NCI-H2081 treated with DMSO at 0.1 percent for 48 hours (cell line): ENCODE measurements at places on chromosomes 7 and 10.

- no peak for DNase-seq
These were observed 3.7 kb downstream of the PDZD7 start for GRCh38 chr10:101027106-101027720.

DNA sequence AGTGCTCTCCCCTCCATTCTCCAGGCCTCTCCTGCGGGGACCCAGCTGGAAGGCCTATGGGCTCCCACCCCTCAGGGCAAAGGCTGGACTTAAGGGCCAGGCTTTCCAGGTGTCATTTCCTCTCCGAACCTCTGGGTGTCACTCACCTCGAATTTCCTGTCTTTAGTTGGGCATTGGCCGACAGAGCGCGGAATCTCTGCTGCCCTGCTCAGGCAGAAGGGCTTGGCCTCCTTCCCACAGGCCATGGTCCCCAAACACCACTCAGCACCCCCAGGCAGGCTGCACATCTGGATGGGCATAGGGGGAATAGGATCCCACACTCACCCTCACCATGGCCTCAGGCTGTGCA, 212.9 kb downstream of the CCSER2 start:
- DNase-seq = no peak

DNA sequence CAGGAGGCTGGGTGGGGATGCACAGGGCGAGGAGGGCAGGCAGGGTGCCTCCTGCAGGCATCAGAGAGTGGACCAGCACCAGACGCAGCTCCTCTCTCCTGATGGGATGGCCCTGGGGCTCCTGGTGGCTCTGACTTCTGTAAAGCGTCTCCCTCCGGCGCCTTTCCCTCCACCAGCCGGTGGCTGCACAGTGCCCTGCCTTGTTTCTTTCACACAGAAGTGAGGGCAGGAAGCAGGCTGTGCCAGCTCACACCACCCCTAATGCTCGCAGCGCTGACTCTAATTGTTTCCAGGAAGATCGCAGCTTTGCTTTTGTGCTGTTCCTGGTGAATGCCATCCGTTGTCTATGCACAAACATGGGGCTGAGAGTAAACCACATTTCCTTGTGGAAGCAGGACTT, 152.3 kb upstream of the LANCL2 start:
- no peak for DNase-seq

GRCh38 chr10:106780632-106781031, 383.9 kb downstream of the SORCS1 start:
- no peak for DNase-seq

GRCh38 chr7:55046582-55047342, 27.9 kb downstream of the EGFR start:
- no peak for DNase-seq

GRCh38 chr10:126696684-126697083, 26.2 kb upstream of the C10orf90 start:
- no peak for DNase-seq

GRCh38 chr7:98334081-98334480, 52.6 kb downstream of the BRI3 start:
- no peak for DNase-seq

DNA sequence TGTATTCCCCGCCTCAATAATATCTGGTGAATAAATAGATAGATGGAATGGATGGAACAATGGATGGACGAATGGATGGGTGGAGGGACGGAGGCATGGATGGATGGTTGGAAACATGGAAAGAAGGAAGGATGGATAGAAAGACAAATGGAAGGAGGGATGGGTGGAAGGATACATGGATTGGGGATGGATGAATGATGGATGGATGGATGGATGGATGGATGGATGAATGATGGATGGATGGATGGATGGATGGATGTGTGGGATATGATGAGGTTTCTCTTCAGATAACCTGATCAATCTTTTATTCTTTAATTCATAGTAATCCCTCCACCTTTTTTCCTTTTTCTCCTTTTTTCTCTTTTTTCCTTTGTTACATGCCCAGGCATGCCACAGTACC, 3.0 kb upstream of the AKR1B15 start:
- no peak for DNase-seq

GRCh38 chr10:2026936-2027335, 289.6 kb upstream of the ADARB2 start:
- no peak for DNase-seq

- DNase-seq = no peak
These were observed 3.7 kb upstream of the AOC1 start for GRCh38 chr7:150848561-150849115.

DNA sequence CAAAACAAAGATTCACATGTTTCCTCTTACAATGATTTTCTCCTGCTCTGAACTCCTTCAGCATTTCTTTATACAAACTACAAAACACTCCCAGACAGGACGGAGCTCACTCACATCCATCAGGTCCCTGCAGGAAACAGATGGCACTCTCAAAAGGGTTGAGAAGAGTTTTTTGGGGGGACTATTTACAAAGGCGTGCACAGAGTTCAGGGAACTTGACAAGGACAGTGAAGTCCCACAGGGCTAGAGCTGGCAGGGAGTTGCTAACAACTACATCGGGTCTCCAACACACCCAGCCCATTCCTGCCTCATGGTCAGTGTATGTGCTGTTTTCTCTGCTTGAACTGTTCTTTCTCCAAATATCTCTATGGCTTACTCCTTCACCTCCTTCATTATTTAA, 24.7 kb upstream of the YAE1 start:
- no peak for DNase-seq

GRCh38 chr7:84705079-84705478, 481.8 kb downstream of the SEMA3D start:
- DNase-seq = no peak

- no peak for DNase-seq
These were observed 70.0 kb upstream of the CC2D2B start for GRCh38 chr10:95837783-95838182.

DNA sequence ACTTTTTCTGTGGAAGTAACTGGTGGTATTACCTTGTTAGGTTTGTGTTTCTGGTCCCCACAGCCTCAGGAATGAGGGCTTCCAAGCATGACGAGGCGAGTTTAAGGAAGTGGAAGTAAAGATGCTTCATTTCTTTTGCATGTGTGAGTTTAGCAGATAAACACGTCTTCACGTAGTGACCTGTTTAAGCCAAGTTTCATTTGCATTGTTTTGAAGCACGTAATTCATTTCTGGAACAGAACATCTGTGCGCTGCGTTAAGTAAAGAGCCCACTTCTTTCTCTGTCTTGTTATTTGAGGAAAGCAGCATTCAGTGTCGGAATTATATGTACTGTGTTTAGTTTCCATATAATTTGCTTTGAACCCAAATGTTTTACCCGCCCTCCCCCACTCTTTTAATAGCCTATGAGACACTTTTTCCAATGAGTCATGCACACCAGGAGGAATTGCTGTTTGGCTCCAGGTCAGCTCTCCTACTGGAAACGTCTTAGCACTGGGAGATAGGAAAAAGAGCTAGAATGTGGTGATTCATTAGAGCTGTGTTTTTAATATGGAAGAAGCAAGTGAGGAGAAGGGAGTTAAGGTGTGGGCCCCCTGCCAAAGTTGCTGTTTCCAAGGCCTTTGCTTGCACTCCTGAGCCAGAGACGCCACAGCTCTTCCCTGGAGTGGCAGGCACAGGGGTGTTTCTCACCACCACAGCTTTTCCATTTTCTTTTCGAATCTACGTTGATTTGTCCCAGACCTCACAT, 36.7 kb downstream of the BTBD16 start:
- no peak for DNase-seq

GRCh38 chr7:128065872-128066271, 34.6 kb upstream of the LRRC4 start:
- no peak for DNase-seq

DNA sequence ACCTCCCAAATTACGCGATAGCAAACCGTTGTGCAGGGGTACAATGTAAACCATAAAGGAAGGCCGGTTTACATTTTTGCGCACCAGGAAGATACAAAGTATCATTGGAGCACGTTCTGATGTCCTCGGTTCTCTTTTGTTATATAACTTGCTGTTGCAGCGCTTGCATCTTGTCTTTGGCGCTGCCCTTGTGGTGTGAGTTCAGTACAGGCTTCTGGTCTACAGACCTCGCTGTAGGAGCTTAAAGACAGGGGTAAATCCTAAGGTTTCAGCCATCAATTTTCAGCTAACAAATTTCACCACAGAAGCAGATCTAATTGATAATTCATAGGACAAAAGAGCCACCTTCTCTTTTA, 1.5 kb upstream of the MKX start:
- DNase-seq = no peak

GRCh38 chr10:61902445-61903220, 1.1 kb downstream of the ARID5B start:
- DNase-seq = no peak

GRCh38 chr10:103933557-103934121, 15.7 kb upstream of the STN1 start:
- DNase-seq = no peak

GRCh38 chr7:107961405-107961804, 41.6 kb downstream of the LAMB1 start:
- DNase-seq = no peak

DNA sequence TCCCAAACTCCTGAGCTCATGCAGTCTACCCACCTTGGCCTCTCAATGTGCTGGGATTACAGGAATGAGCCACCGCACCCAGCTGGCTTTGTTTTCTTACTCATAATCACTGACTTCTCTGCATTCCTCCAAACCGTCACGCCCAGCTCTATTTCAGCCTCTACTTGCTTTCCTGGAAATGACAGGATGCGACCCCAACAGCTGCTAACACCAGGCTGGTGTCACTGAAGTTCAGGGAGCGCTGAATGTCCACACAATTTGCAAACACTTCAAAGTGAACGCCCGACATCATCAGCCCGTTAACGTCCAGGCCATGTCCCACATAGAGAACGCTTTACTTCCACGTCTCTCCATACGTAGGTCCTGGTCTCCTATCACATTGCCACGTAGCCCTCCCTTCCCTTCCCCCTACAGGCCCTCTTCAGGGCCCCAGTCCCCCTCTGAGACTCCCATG, 12.8 kb upstream of the PROSER2 start:
- DNase-seq = no peak

DNA sequence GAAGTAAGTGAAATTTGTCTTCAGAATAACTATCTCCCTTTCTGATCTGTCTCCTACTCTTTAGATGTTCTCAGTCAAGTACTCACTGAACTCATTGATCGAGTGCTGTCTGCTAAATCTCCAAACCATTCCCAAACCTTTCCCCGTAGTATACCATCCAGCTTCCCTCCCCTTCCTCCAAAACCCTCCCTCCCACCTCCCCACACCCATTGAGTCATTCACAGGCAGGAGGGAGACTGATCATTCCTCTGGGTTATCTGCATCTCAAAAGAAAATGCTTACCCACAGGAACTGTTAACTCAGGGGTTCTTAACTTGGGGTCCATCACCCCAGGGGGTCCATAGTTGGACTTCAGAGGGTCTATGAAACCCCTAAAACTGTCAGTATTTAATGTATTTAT, 37.4 kb downstream of the GOT1 start:
- no peak for DNase-seq

- no peak for DNase-seq
These were observed 200.0 kb downstream of the XPNPEP1 start for GRCh38 chr10:109723305-109723704.

- DNase-seq = no peak
These were observed 34.2 kb downstream of the TYW1B start for GRCh38 chr7:72793791-72794190.

- DNase-seq = no peak
These were observed 71.5 kb downstream of the CDK1 start for GRCh38 chr10:60849740-60850139.

DNA sequence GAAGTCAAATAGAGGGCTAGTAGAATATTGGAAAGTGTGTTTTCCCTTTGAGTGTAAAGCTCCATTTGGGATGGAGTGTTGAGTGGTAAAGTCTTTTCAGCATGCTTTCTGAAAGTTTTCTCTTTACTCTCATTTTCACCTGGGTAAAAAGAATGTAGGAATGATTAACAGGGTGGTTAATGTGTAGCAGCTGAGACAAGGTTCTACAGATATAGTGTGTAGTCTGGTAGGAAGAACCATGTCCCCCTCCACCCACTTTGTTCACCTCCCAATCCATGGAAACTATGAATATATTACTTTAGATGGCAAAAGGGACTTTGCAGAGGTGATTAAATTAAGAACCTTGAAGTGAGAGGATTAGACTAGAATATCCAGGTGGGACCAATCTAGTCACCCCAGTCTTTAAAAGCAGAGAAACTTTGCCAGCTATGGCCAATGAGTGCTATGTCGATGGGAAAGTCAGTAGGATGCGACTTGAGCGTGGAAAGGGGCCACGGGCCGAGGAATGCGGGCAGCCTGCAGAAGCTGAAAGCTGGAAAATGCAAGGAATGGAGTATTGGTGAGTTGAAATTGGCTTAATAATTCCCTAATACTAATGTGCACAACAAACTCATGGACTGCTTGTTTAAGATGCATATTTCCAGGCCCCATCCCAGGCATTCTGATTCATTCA, 166.3 kb upstream of the AHR start:
- no peak for DNase-seq
